ENCODE measurements at places on chromosomes 13 and 19. TPM values are rescaled to one million over a fixed set of nuclear protein-coding genes. Genes with fewer than 3 reads are reported as not detected.
A peak's percentile ranks its signal among the peaks of the same experiment; 100 is the strongest.

GRCh38 chr13:35723053-35723461 lies 246.6 kb upstream of the MAB21L1 start:
- no peak for DNase-seq

DNA sequence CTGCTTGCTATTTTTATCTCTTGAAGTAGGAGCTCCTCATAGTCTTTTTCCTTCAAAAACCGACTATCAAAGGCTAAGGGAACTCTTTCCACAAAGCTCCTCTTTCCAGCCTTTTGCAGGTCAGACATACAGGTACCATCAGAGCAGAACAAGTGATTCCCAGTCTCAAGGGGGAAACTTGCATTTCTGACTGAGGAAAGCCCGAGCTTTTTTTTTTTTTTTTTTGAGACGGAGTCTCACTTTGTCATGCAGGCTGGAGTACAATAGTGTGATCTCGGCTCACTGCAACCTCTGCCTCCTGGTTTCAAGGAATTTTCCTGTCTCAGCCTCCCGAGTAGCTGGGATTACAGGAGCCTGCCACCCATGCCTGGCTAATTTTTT lies 32.0 kb downstream of the RUBCNL start:
- DNase-seq, result no peak

GRCh38 chr13:63287926-63288325 lies 1872.3 kb upstream of the PCDH20 start:
- no peak for DNase-seq

The KMT2B gene
- total RNA-seq, result 23.0 TPM

DNA sequence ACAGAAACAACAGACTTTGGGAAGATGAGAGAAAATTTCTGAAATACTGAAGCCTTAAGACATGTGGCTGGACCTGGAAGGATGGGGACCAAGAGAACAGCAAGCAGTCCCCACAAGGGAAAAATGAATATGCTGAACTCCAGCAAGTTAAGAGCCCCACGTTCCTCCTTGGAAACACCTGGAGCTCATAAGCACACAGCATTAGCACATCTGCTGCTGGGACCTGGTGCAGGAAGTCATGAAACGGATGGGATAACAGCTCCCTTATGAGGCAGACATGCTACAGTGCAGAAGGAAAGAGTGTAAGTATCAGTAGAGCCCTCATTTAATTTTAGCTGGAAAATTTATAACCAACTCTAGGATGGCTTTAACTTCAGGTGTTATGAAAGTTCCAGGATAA lies 67.3 kb downstream of the SLC15A1 start:
- DNase-seq, result no peak

- no peak for DNase-seq
Measured at GRCh38 chr13:31747966-31748365, 8.6 kb downstream of the RXFP2 start.

GRCh38 chr13:93535251-93535650 lies 308.6 kb downstream of the GPC6 start:
- DNase-seq, result no peak

- DNase-seq, result no peak
Measured at GRCh38 chr13:51479199-51479523, 26.3 kb upstream of the INTS6 start.

The LRRC8E gene
- total RNA-seq, result 4.3 TPM

DNA sequence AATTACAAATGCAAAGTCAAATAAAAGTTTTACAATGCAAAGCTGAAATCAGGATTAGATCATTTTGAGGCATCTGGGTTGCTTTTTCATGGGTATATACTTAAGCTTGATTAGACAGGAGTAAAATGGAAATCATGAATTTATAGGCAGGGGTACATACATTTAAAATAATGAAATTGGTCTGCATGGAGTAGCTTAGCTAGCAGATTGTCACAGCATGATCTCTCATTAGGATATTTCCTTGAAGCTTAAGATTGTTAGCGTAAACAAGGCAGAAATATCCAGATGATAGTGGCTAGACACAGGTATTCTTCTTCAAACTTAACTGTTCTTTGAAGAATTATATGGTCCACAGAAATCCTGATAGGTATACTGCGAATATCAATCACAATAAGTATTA lies 1627.0 kb upstream of the PCDH20 start:
- no peak for DNase-seq

- no peak for DNase-seq
Measured at GRCh38 chr13:46858776-46859175, 38.1 kb downstream of the HTR2A start.

DNA sequence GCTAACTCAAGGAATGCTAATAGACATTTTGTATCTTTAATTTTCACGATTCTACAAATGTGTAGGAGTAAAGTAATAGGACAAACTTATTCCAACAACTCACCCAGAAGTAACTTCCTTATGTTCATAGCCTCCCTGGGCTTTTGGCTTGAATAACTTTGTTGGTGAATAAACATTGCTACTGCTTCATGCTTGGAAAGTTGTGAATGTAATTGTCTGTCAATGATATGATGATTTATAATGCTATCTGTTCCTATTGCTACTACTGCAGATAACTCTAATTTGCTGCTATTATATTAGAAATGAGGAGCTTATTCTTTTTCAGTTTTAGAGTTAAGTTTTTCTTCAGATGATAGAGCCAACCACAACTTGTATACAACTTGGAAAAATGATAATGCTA lies 307.7 kb downstream of the PCDH9 start:
- DNase-seq, result no peak

The RB1 gene
- total RNA-seq, result 8.2 TPM

DNA sequence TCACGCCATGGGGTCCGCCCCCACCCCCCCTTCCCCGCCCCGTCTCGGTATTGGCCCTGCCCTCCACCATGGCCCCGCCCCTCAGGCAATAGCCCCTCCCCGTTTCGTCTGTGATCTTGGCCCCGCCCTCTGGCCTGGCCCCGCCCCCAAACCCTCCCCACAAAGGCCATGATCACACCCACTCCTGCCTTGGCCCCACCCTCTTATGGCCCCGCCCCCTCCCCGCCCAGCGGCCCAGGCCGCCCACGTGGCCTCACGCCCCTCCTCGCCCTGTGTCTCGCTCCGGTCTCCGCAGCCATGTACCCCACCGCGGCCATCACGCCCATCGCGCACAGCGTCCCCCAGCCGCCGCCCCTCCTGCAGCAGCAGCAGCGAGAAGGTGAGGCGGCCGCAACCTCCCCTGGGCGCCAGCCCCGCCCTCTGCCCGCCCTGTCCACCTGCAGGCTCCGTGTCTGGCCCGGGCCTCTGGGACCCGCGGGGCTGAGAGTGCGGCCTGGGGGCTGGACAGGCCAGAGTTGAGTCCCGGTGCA lies 61.3 kb downstream of the CELF5 start:
- no peak for DNase-seq

The ZNF296 gene
- 0.35 TPM for total RNA-seq

DNA sequence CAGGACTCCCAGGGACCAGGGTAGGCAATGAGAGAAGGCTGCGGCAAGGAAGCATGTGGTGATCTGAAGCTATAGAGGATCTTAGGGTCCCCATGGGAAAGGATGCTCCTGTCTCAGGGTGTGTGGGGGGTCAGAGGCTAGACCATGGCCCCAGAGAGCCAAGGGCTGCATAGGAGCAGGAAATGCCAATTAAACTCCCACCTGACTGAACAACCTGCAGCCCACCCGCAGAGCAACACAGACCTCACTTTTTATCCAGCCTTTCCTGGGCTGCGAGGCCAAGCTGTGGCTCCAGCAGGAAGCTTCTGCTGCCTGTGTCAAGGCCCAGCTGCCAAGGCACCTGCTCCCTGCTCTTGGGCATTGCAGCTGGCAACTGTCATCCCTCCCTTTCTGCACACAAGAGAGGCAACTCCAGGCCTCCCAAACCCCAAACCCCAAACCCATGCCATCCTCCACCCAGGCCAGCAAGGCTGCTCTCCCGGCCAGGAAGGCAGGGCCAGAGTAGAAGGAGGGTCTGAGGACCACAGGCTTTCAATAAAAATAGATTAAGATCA lies 290.1 kb downstream of the FOXO1 start:
- DNase-seq, result no peak

The PLEKHA4 gene
- 7.6 TPM for total RNA-seq

DNA sequence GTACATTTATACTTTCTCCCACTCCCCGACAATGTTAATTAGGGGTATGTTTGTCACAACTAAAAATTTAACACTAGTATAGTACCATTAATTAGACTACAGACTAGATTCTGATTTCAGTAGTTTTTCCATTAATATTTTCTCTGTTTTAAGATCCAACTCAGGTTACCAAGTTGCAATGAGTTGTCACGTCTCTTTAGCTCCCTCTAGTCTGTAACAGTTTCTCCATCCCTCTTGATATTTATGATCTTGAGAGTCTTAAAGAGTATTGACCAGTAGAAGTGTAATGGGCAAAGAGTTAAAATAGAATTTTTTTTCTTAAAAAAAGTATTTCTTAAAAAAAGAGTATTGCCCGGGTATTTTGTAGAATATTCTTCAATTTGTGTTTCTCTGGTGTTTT lies 598.1 kb downstream of the TBC1D4 start:
- no peak for DNase-seq

DNA sequence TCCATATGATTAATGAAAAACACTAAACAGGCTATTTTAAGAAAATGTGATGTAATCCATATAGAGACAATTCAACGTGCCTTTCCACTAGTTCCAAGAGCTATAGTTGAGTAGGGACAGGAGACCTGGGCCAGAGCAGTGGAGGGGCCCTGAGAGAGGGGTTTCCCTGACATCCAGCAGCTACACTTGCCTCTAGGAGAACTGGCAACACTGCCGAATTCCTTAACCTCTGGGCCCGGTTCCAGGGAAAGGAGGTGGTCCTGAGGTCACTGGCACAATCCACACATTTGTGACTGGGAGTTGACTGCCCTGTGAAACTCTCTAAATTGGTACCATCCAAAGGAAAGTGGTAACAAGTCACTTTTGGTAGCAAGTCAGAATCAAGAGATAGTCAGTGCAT lies 264.4 kb downstream of the DCLK1 start:
- no peak for DNase-seq

GRCh38 chr19:48458016-48458415 lies 2.6 kb downstream of the KCNJ14 start:
- no peak for DNase-seq

The ZNF792 gene
- 2.9 TPM for total RNA-seq

DNA sequence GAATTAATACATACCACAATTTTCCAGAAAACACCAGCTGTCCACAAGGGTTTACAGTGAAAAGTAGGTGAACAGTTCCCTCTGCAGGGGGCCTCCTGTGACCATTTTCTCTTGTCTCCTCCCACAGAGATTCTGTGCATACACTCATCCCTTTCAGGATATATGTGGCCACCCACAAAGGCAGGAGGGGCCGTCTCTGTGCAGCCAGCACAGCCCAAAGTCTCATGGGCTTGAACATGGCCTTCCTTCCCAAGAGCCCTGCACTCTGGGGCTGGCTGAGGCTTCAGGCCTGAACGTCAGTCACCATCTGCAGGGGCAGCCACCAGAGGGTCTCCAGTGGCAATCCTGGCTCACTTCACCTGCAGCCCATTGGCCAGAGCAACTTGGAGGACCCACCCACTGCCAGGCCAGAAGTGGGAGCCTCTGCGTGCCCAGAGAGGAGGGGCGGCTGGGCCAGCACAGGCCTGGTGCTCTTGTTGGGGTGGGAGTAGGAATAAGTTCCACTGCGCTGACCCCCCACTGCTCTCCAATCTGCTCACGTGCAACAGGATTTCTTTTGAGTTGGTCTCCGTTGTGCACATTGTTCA lies 25.1 kb downstream of the TMEM161A start:
- no peak for DNase-seq

DNA sequence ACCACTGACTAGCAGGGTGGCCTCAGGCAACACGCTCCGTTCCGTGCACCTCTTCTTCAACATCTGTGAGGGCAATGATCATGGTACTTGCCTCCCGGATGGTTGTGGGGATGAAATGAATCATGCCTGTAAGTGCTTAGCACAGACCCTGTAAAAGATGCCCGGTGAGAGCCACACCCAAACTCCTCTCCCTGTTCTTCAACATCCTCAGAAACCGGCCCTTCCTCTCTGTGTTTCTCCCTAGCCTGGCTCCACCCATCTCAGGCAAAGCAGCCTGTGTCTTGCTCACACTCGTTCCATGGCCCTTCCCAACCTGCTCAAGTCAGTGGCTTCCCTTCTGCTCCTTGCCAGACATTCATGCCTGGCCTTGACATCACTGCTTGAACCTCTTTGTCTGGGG lies 5.8 kb upstream of the DMKN start:
- no peak for DNase-seq

The KLK3 gene
- not detected for total RNA-seq

The BICRA gene
- total RNA-seq, result 6.7 TPM

GRCh38 chr13:98538876-98539275 lies 38.0 kb downstream of the STK24 start:
- peak; percentile 33 for DNase-seq

- no peak for DNase-seq
Measured at GRCh38 chr13:71799324-71799723, 67.7 kb downstream of the DACH1 start.

The KIR3DL1 gene
- total RNA-seq, result not detected

- DNase-seq, result no peak
Measured at GRCh38 chr13:43157796-43158195, 134.4 kb downstream of the DNAJC15 start.

The IZUMO2 gene
- total RNA-seq, result not detected

The NLRP4 gene
- total RNA-seq, result not detected

The TTYH1 gene
- 0.33 TPM for total RNA-seq

DNA sequence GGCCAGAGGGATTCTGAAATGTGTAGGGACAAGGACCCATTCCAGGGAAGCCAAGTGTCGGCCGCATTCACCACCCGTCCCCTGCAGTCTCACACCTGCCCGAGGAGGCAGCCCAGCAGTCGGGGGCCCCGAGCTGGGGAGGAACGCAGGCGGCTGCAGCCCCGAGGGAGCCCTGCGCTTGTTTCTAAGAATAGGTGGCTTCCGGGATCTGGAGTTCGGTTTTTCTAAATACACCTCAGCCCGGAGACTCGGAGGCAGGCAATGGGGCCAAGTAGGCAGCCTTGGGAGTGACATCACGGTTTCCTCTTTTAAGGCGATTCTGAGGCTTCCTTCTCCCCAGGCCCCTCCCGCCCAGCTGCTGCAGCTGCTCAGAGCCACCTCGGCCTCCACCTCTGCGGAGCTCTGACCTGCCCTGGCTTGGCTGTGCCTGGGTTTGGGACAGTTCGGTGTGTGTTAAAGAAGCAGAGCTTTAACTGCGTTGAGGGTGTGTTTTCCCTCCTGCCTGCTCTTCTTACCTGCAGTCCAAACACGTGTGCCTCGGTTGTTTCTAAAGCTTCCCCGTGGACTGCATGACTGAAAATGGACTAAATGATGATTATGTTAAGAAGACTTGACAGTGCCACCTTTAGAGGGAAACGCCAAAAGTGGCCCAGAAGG lies 80.5 kb downstream of the COL4A2 start:
- no peak for DNase-seq

DNA sequence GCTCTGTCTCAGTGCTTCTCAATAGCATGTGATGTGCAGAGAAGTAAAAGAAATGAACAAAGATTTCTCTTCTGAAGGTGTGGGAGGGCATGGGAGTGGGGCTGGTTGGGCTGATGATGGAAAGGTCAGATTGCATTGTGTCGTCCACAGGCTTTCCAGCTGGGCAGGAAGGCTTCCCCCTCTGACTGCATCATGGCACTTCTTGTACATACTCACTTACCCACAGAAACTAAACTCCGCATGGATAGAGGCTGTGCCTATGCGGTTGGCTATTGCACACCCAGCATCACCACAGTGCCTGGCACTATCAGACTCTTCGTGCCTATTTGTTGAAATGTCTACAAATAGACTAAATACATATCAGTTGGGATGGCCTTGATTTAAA lies 24.4 kb upstream of the TNFSF11 start:
- DNase-seq, result no peak

- DNase-seq, result peak; percentile 82
Measured at GRCh38 chr19:1172353-1173158, 1.5 kb downstream of the SBNO2 start.
